NT2/D1 (cell line): ENCODE measurements at places on chromosomes 11 and 22.
A peak's percentile ranks its signal among the peaks of the same experiment; 100 is the strongest.

- peak; percentile 20 for DNase-seq
These were observed at the start of gene NPTXR for GRCh38 chr22:38843657-38844314. TSS of gene NPTXR (minus strand) at chr22:38844028.

DNA sequence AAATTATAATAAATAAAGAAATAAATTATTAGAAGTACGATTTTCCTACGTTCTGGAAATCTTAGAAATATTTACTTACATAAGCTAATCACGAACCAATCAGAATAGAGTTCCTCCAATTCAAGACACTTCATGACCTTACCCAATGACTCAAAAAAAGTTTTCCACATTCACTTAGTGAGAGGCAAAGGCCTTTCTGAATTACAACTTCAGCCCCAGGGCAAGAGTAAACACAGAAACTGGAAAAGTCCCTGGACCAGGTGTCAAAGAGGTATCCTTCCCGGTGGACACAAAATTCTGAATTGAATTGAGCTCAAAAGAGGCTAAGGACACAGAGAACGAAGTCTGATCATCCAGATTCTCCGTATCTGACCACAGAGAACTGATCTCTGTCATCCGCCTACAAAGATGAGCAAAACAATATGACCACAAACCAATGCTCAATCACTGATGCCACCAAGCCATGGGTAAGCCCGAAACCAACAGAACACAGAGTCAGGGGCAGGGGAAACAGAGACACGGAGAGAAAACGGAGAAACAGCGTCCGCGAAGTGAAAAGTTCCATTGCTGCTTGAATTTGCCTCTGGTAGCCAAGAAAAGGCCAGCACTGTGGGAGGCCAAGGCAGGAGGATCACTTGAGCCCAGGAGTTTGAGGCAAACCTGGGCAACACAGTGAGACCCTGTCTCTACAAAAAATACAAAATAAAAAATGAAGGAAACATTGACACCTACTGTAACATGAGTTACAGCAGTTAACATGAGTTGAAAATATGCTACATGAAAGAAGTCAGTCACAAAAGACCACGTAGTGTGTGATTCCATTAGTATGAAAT lies 6.8 kb downstream of the BID start:
- DNase-seq: no peak

- DNase-seq: no peak
These were observed 241.8 kb upstream of the ARHGAP42 start for GRCh38 chr11:100445231-100445735.

DNA sequence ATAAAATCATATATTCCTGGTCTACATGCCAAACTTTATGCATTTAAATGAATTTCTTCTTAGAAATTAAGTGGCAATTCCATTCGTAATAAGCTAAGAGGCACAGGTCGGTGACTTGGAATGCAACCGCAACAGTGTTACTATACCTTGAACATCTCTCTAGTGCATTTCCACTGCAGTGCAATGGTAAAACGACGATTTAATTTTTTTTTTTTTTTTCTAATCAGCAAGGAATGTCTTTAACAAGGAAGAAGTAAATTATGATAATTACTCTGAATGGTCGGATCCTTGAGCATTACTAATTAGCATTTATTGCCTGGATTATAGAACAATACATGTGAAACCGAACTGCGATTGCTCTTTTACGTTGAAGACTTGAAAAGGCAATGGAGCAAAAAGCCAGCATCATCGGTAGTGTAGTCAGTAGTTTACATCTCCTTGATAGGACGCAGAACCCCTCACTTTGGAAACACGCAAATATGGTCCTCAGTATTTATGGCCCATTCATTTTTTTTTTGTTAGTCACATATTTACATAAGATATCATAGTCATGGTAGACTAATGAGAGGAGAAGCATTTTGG lies 20.2 kb downstream of the BLID start:
- no peak for DNase-seq

DNA sequence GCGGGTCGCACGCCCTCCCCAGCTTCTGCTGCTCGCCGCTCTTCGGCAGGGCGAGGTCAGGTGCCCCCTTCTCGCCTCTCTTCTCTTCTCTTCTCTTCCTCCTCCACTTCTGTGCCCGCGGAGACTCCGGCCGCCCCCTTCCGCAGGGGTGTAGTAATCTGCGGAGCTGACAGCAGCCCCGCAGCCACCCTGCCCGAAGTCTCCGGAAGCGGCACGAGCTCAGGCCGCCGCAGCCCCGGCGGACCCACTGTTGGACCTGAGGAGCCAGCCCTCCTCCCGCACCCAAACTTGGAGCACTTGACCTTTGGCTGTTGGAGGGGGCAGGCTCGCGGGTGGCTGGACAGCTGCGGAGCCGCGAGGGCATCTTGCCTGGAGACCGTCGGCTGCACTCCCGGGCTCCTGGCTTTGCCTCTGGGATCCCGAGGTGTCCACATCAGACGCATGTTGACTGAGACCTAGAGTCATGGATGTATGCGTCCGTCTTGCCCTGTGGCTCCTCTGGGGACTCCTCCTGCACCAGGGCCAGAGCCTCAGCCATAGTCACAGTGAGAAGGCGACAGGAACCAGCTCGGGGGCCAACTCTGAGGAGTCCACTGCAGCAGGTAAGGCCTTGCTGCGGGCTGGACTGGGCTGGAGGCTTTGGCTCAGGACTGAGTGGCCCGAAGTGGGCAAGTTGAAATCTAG lies 486 bp downstream of the STIM1 start:
- DNase-seq: no peak

DNA sequence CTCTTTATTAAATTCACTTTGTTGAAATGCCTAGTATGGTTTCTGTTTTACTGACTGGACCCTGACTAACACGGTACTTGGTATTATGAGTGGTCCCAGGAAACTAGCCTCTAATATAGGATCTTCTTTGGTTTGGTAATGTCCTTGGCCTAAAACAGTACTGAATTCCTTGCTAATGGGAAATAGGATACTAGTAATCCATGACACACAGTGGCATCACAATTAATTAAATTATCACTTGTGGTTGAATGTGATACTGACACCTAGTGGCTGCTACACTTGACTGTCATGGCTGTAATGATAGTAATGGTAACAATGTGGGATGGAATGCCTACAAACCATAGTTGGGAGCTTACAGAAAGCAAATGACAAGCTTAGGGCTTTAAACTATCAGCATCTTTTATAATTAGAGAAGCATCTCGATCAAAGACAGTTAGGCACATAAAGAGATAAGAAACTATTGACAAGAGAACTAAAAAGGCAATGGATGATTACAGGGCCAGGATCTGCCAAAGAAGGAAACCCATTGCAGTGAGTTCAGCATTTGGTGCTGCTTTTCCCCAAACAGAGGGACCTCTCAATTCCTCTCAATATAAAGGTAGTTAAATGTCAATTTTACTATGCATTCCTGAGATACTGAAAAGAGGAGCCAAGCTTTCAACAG lies 8.6 kb downstream of the DNHD1 start:
- peak; percentile 15 for DNase-seq

DNA sequence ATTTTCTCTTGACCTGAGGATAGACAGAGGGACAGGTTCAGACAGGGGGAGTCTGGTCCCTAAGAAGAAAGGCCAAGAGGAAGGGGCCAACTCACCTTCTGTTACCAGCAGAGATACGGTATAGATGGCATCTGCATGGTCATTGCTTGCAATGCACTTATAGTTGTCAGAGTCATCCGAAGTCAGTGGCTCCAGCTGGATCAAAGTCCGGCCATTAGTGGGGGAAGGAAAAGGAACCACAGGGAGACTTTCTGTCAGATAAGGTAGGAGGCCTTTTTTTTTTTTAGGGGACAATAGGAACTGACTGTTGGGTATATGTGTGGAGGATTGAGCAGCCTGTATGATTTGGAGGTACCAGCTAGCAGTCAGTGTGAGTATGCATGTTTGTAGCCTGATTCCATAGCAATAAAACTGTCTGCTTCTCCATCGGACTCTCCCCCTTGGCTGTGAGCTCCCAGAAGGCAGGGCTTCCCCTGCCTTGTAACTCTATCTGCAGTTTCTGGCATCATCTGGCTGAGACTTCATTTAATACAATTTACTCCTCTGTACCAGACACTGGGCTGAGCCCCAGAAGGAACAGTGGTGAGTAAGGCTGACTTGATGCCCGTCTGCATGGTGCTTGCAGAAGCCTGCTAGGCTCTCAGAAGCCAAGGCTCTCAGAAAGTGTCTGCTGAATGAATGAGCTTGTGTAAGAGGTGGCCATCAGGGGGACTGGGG lies 5.7 kb downstream of the IGSF22 start:
- DNase-seq: no peak

GRCh38 chr11:10611979-10612862 lies 43.8 kb upstream of the LYVE1 start:
- no peak for DNase-seq

DNA sequence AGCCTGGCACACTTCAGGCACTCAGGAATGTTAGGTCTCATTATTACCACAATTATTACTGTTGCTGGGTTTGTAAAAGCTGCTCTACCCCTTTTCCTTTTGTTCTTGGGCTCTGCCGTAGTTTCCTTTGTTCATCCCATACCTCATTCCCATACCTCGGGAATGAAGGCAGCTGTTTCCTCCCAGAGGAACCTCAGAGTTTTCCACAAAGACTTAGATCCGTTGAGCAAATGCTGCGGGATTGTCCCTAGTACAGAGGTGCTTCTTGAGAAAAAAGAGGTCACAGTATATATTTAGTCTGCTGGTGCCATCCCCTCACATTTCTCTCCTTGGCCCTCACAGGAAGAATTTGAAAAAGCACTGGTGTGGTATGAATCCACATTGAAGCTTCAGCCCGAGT lies 134.7 kb downstream of the TTC17 start:
- no peak for DNase-seq

GRCh38 chr11:9756878-9757277 lies 93.0 kb downstream of the SWAP70 start:
- DNase-seq: no peak

- DNase-seq: no peak
These were observed 31.7 kb downstream of the MCM5 start for GRCh38 chr22:35431483-35432227.

- DNase-seq: no peak
These were observed 272.5 kb downstream of the SBF2 start for GRCh38 chr11:10021563-10021962.

DNA sequence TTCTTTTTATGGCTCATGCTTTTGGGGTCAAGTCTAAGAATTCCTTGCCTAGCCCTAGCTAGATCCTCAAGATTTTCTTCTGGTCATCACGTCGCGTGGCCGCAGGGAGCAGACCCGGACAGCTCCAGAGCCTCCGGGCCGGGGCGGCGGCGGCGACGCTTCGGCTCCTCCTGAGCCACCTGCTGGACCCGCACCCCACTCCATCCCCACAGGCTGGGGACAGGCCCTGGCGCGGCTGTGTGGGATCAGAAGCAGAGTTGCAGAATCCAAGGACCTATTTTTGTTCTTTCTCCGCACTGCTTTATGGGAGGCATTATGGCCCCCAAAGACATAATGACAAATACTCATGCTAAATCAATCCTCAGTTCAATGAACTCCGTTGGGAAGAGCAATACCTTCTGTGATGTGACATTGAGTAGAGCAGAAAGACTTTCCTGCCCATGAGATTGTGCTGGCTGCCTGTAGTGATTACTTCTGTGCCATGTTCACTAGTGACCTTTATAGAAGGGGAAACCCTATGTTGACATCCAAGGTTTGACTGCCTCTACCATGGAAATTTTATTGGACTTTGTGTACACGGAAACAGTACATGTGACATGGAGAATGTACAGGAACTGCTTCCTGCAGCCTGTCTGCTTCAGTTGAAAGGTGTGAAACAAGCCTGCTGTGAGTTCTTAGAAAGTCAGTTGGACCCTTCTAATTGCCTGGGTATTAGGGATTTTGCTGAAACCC lies 12.4 kb upstream of the SCARF2 start:
- DNase-seq: no peak

- peak; percentile 36 for DNase-seq
These were observed 42.6 kb upstream of the APOA1 start for GRCh38 chr11:116879800-116880625.

DNA sequence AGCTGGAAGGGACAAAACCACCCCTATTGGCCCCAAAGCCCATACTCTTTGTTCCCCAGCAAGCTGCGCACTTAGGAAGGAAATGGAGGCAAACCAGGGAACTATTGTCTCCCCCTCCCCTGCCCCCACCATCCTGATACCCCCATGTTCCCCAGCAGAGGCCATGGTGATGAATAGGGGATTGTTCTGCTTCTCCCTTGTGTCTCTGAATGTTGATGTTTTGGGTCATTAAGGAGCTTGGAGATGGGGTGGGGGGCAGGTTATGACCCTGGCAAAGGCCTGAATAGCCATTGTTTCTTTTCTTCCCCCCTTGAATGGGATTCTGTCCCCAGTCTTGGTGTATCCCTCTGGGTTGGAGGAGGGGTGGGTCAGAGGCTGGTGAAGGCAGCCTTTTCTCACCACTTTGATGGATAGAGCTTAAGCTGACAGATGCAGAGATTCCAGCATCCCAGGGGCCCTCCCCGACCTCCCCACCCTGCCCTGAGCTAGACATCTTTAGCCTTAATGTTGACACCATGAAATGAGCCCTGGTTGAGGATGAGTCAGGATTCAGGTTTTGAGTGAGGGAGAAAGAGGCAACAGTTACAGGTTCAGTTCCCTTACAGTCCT lies 8.3 kb downstream of the DTX4 start:
- DNase-seq: no peak

- no peak for DNase-seq
These were observed 62.8 kb downstream of the MORC2 start for GRCh38 chr22:30905696-30906341.

DNA sequence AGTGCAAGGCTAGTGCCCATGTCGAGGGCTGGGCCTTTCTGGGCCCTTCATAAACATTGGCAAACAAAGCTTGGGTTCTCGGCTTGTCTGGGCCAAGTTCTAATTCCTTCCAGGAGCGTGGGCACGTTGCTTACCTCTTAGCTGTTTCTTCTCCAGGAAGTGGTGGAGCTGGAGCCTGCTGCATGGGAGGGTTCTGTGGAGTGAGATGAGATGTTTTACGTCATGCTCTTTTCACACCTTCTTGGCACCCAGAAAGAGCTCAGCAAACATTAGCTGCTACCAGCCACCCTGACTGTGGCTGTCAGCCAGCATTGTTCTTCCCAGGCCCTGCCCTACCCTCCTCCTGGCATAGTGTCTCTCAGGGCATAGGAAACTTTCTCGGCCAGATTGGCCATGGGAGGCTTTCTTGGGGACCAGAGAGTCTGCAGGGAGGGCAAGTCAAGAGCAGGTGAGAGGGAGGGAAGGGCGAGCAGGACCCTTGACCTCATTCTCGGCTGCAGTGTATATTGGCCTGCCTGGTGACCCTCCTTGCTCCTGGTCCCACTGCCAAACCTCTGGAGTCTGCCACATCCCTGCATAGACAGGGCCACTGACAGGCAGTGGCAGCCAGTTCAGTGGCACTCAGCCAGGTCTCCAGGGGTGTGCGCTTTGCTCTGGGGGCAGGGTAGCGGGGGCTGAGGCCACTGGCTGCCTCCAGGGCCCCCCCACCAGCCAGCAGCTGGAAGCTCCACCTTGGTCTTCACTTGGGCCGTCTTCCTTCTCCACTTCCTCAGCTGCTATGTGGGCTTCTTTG lies 98.8 kb downstream of the BCR start:
- DNase-seq: no peak

GRCh38 chr11:116533186-116533825 lies 239.5 kb downstream of the BUD13 start:
- peak; percentile 36 for DNase-seq
